ENCODE measurements at places on chromosomes 5 and 9.

- DNase-seq = no peak
Measured at GRCh38 chr5:96440185-96440538, 7.1 kb upstream of the PCSK1 start.

DNA sequence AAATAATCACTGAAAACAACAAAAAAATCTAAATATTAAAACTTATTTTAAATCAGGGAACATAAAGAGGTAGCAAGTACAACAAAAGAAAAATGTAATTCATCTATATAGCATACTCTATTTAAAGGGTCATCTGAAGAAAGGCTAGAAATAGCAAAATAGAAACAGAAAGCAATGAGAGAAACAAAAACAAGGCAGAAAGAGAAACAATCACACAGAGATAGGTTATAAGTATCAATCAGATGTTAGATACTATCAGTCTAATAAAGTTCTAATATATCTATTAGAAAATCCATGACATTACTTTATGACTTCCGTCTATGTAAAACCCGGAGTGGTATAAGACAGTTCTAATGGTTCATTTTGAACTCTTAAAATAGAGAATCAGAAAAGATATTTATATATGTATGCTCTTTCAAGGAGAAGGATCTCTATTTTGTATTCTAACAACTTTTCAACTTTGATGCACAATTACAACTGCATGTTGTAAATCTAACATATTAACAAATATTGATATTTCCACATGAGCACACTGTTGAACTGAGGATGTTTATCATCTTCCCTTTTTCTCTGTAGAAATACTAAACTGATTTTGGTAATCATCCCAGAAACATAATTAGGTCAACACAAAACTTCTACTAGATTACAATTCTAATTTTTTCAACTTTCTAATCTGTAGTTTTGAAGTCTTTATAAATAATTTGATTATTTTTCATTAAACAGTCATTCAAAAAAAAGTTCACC, 15.8 kb downstream of the RICTOR start:
- DNase-seq = no peak

GRCh38 chr5:168219515-168220410, 71.7 kb upstream of the WWC1 start:
- no peak for DNase-seq

DNA sequence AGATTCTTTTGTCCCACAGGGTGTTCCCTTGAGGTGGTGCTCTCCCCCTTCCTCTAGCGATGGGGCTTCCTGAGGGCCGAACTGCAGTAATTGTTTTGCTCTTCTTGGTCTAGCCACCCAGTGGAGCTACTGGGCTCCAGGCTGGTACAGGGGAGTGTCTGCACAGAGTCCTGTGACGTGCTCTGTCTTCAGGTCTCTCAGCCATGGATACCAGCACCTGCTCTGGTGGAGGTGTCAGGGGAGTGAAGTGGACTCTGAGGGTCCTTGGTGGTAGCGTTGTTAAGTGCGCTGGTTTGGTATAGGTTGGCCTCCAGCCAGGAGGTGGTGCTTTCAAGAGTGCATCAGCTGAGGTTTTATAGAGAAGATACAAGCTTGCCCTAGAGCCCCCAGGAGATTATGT, 20.4 kb upstream of the CEP72 start:
- DNase-seq = no peak

DNA sequence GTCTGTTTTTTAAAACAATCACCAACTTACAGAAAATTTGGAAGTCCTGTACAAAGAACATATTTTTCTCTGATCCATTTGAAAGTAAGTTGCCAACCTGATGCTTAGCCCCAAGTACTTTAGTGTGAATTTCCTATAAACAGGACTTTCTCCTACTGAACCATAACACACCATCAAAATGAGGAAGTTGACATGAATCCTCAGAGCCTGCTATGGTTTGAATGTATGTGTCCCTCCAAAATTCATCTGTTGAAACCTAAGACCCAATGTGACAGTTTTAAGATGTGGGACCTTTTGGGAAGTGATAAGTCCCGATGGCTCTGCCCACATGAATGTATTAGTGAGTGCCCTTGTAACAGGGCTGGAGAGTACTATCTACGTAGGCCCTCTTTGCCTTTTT, 6.4 kb upstream of the ACOT12 start:
- no peak for DNase-seq

DNA sequence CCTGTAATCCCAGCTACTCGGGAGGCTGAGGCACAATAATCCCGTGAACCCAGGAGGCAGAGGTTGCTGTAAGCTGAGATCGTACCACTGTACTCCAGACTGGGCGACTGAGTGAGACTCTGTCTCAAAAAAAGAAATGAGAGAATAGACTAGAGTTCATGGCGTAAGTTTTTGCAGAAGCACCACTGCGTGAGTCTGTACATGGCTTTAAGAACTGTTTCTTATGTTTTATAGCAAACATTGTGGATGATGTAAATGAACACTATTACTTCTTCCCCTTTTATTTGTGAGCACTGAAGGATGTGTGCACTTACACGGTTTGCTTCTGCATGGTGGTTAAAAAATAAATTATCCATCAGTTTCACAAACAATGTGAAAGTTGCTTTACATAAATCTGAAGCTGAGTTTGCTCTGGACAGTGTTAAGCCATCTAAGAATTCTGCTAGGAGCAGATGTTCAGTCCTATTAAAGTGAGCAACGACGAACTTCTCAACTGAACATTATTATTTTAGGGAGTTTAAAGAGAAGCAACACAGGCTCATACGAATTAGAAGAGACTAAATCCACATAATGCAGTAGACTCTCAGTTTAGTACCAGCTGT, 52.5 kb downstream of the ZFAND5 start:
- no peak for DNase-seq

- no peak for DNase-seq
Measured at GRCh38 chr5:44356231-44356630, 33.0 kb downstream of the FGF10 start.

GRCh38 chr5:115452536-115453235, 91.9 kb downstream of the FEM1C start:
- no peak for DNase-seq

- no peak for DNase-seq
Measured at GRCh38 chr9:12722131-12722530, 28.9 kb downstream of the TYRP1 start.
